ENCODE measurements at places on chromosomes 2 and 18. TPM values are rescaled to one million over a fixed set of nuclear protein-coding genes. Genes with fewer than 3 reads are reported as not detected.
A peak's percentile ranks its signal among the peaks of the same experiment; 100 is the strongest.

The PPP1R1C gene
- not detected for total RNA-seq

DNA sequence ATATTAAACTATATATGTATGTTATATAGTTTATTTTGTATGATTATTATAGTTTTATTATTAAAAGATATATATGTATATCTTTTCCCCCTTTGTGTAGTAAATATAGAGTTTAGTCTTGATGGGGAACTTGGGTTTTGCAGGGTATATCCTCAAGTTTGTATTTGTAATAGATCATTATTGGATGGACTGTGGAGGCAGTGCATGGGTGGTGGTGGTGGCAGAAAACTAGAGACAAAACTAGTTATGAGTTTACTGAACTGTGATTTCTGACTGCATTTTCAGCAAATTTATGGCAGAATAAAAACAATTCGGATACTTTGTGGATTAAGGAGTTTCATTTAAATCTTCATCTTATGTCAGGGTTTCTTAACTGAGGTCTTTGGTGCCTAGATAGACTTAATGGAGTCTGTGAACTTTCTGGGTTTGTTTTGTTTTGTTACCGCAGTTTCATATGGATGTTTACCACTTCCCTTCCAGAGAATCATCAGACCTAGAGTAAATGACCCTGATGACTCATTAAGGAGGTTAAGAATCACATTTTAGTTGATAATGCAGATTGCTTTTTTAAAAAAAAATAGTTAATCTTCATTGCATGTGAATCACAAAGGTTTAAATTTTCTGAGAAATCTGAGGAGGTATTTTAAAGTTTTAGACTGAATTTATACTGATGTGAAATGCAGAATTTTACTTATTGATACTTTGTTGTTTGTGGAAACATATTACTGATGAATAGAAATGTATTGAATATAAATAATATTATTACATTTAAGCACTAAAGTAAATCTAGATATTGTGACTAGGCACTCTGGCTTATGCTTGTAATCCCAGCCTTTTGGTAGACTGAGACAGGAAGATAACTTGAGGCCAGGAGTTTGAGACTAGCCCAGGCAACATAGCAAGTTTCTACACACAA lies 14.5 kb downstream of the EPC2 start:
- DNase-seq = no peak

The TFCP2L1 gene
- total RNA-seq = 0.03 TPM

The LGALSL gene
- total RNA-seq = 0.73 TPM

- no peak for DNase-seq
Observed at GRCh38 chr2:241454837-241455485, 53.4 kb downstream of the STK25 start.

GRCh38 chr2:167114018-167114417 lies 225.7 kb downstream of the XIRP2 start:
- no peak for DNase-seq

- DNase-seq = peak; percentile 46
Observed at GRCh38 chr2:71071681-71072398, 3.4 kb downstream of the NAGK start.

DNA sequence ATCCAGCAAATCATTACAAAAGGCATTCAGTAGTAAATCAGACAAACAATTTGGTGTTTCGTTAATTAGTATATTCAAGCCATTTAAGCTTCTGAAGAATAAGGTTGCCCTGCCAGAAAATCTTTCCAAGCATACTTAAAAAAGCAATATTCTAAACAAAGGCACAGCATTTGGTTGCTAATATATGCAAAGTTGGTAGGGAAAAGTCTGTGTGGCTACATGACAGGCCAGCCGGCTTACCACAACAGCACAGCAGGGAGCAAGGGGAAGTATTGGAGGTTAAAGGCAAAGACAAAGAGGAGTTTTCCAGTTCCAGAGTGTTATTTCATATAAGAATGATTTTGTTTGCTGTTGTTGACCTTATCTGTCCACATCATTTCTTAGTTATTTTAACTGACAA lies 282.3 kb downstream of the MBD5 start:
- DNase-seq = no peak

DNA sequence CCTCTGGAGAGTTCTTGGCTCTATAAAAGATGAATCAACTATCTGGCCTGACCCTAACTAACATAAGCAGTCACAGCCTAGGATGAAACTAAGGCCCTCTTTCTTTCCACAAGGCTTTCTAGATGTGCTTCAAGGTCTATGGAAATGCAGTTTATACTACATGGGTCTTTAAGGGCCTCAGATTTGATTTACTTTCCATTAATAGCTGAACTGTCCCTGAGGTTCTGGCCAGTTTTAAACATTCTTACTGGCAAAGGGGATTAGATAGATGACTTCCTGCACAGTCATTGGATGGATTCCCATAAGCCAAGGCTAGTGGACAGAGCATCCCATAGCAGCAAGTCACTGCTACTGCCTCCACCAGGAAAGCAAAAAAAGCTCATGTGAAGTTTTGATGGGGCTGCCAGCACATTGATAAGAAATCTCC lies 38.1 kb upstream of the LCLAT1 start:
- DNase-seq = no peak

- DNase-seq = no peak
Observed at GRCh38 chr2:1990151-1990589, 245.9 kb upstream of the PXDN start.

DNA sequence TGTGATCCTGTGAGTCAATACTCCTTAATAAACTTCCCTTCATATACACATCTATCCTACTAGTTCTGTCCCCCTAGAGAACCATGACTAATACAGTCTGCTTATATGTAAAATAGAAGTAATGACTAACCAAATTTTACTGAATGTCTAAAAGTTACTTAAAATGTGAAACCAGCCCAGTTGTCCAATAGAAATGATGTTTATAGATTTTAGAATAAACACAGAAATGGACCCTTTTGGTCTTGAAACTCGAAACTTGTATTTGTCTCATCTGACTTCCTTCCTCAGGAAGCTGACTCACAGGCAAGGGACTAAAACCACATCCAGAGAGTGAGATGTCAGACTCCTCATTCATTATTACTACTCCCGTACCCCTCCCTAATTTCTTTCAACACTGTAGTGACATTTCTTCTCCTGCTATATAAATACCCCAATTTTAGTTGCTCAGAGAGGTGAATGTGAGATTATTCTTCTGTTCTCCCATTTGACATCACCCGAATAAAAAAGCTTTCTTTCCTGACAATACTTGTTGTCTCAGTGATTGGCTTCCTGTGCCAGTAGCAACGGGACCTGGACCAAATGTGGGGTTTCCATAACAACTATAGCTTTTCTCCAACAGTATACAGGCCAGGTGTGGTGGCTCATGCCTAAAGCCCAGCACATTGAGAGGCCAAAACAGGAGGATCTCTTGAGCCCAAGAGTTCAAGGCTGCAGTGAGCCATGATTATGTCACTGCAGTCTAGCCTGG lies 486.0 kb downstream of the ERBB4 start:
- no peak for DNase-seq

The KCNE4 gene
- total RNA-seq = not detected

- DNase-seq = no peak
Observed at GRCh38 chr2:139142252-139142880, 362.2 kb upstream of the NXPH2 start.

The ANKRD62 gene
- total RNA-seq = not detected

GRCh38 chr2:239780236-239780994 lies 244.7 kb downstream of the NDUFA10 start:
- DNase-seq = no peak

The SCN9A gene
- not detected for total RNA-seq

DNA sequence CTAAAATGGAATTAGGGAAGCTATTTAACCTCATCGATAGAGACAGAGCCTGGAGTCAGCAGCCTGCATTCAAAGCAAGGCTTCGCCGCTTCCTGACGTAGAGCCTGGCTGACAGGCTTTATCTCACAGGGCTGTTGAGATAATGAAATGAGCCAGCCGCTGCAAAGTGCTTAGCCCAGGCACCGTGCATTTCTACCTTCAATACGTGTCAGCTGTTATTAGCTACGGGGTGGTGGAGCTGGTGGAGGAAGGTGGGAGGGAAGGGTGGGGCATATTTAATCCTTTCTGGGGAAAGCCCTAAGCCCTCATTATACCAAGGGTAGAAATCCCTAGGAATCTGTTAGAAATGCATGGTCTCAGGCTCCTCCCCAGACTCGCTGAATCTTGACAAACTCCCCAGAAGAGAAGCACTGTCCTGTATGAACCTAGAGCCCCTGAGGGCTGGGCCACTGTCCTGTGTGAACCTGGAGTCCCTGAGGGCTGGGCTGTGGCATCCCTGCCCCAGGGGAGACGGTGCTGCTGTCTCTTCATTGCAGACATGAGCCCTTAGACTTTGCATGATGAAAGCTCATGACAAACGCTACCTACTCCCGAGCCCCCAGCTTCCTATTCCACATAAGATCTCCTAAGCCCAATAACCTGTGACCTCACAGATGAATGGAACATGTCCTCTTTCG lies 72.4 kb downstream of the ALPK2 start:
- no peak for DNase-seq

- DNase-seq = no peak
Observed at GRCh38 chr2:25497229-25497917, 155.6 kb upstream of the DNMT3A start.

- no peak for DNase-seq
Observed at GRCh38 chr18:6397931-6398566, 16.7 kb downstream of the L3MBTL4 start.

GRCh38 chr2:126115975-126116374 lies 540.0 kb upstream of the GYPC start:
- no peak for DNase-seq

DNA sequence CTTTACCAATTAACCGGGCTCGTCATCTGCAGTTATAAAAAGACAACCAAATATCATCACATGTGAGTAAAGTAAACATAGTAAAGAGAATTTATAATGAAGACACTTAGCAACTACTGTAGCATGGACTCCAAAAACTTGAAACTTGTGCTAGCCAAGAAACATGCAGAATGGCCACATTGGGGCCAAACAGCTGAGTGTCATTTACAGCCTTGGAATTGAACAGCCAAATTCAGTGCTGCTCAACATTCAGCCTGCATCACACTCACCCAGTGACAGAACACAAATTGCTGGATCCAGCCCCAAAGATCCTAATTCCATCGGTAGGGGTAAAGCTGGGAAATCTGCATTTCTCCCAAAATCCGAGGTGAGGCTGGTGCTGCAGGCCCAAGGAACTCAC lies 224.8 kb upstream of the GYPC start:
- DNase-seq = no peak

The ARHGAP28 gene
- not detected for total RNA-seq

DNA sequence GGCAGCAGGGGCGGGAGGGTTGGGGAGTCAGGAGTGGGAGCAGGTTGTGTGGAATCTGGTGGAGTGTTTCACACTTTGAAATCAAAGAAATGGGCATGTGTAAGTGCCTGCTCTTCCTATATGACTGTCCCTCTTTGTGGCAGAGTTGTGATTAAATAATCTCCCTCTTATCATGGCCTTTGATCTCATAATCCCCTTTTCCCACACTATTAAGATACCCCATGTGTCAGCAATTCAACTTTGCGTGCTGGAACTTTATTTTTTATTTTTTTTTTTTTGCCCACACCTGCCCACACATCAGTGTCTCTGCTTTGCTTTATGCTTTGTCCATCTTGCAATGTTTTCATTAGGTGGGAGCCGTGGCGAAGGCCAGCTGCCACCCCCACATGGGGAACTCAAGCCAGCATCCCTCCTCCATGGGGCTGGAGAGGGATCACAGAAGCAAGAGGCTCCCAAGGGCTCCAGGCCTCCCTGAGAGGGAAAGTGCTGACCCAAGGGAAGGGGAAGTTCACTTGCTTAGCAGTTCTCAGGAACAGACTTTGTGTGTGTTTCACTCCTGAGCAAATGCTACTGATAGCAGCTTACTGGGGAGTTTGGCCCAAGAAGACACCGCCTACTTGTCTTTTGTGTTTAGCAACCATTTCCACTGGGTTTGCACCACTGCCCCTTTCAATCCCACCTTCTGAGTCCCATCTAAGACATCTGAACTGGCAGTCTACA lies 243.4 kb downstream of the BCL11A start:
- no peak for DNase-seq

The FN1 gene
- total RNA-seq = 4.6 TPM

DNA sequence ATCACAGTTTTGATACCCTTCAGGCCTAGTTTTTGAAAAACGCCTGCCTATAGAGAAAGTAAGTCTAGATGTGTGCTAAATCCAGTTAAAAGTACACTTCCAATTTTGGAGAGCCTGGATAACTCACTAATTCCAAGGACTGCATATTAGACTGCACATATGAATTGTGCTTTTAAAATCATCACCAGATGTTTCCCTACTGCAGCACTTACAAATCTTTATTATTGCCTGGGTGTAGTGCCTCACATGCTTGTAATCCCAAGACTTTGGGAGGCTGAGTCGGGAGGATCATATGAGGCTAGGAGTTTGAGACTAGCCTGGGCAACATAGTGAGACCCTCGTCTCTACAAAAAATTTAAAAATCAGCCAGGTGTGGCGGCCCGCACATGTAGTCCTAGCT lies 35.9 kb upstream of the HTR2B start:
- no peak for DNase-seq

GRCh38 chr2:232320443-232320803 lies 58.1 kb upstream of the ALPP start:
- DNase-seq = no peak

DNA sequence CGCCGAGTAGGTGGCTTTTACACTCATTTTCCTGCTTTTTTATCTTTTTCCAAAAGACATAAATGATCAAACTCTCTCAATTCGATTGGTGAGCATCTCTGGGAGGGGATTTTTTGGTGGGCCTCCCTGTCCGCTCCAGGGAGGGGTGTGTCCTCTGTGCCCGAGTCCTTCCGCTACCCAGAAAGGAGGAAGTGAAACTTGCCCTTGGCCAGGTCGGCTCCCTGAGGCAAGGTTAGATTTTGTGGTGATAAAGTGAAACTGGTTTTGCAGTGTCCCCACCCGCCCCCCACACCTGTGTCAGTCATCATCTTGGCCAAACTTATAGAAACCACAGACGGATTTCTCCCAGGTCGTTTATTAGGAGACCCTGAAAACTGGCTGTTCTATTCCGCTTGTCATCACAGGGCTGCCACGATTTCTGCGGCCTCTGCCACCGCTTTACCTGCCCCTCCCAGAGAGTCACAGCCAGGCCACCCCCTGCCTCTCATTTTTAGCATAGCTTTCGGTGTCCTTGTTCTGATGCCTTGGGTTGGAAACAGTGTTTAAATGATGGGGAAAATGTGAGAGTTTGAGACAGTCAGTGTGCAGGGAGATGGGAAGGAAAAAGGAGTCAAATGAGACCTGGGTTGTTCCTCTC lies 93.6 kb downstream of the SH3BP4 start:
- no peak for DNase-seq

The IL1B gene
- total RNA-seq = 1.6 TPM

Measured in activated T-cell treated with anti-CD3 and anti-CD28 coated beads, Interleukin-2, amount 50 U/mL, for 4 hours (primary cell).